ENCODE measurements at places on chromosomes 16 and 17.

DNA sequence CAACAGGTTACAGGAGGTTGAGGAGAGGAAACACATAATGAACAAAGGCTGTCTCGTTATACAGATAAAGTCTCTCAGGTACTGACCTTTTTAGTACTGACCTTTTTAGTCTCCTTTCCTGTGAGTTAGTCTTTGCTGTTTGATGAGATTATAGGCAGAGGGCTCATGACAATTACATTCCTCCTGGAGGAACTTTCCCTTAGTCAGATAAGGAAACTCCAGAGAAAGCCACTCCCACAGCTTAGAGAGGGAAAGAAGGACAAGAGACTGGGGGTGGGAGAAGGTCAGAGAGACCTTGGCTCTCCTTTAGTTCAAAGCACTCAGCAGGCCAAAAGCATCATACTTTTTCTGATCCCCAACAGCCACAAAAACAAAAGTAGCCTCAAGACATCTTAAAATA lies 15.3 kb upstream of the PSMD7 start:
- no peak for DNase-seq

GRCh38 chr16:61834082-61834481 lies 202.2 kb downstream of the CDH8 start:
- no peak for DNase-seq

- DNase-seq = no peak
Observed at GRCh38 chr16:5465714-5466113, 368.1 kb upstream of the EEF2KMT start.

GRCh38 chr16:88331989-88332920 lies 50.5 kb upstream of the ZNF469 start:
- no peak for DNase-seq

GRCh38 chr16:5867250-5867649 lies 769.7 kb upstream of the EEF2KMT start:
- DNase-seq = no peak
